Memory B cell (primary cell): ENCODE measurements at places on chromosomes 16 and 17.

GRCh38 chr17:40038882-40039513 is 15.2 kb downstream of the MED24 start:
- DNase-seq, result no peak

- DNase-seq, result no peak
These were observed 27.7 kb downstream of the PPM1E start for GRCh38 chr17:58783380-58783779.

- no peak for DNase-seq
These were observed 6.3 kb upstream of the TBCD start for GRCh38 chr17:82745524-82745923.

DNA sequence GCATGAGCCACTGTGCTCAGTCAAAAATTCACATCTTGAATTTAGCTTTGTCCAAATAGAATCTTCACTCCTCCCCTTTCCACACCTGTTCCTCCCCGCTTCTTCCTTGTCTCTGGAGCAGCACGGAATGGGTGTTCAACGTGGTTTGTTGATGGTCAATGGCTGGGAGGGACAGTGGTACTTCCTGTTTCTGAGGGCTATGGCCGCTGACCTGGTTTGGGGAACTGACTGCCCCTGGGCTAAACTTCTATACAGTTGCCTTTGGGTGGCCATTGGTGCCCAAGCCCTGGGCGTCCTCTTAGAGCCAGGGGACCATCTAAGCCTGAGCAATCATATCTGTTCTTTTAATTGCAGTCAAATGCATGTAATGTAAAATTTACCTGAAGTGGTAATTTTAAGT is 19.1 kb upstream of the WFIKKN2 start:
- DNase-seq, result no peak

- no peak for DNase-seq
These were observed 232.8 kb upstream of the SALL1 start for GRCh38 chr16:51383909-51384308.

GRCh38 chr17:59853168-59853918 is 39.4 kb downstream of the TUBD1 start:
- no peak for DNase-seq

GRCh38 chr16:14502932-14503741 is 126.9 kb downstream of the PARN start:
- no peak for DNase-seq

- no peak for DNase-seq
These were observed 484 bp downstream of the FZD2 start for GRCh38 chr17:44557651-44558285.

- DNase-seq, result no peak
These were observed 468 bp downstream of the FLYWCH2 start for GRCh38 chr16:2883458-2883908.

GRCh38 chr17:57920916-57921703 is 34.1 kb downstream of the CUEDC1 start:
- DNase-seq, result no peak

GRCh38 chr16:57667526-57668262 is 412 bp upstream of the ADGRG3 start:
- no peak for DNase-seq

- no peak for DNase-seq
These were observed 92.9 kb downstream of the TBC1D16 start for GRCh38 chr17:79942591-79943346.

DNA sequence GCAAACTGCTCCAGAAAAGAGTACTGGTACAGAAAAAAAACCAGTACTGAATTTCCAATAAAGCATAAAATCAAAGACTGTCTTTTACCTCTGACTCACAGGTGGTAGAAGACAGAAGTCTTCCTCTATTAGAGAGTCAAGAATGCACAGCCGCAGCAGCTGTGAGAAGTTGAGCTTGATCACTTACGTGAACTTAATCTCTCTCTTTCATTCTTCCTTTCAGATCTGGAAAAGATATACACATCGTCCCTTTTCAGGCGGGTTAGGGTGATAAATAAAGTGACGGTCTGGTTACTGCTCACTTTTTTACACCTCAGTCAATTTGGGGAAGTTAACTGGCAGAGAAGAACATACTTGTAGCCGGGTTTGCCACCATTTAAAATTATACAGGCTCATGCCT is 3.9 kb downstream of the IFT140 start:
- no peak for DNase-seq

DNA sequence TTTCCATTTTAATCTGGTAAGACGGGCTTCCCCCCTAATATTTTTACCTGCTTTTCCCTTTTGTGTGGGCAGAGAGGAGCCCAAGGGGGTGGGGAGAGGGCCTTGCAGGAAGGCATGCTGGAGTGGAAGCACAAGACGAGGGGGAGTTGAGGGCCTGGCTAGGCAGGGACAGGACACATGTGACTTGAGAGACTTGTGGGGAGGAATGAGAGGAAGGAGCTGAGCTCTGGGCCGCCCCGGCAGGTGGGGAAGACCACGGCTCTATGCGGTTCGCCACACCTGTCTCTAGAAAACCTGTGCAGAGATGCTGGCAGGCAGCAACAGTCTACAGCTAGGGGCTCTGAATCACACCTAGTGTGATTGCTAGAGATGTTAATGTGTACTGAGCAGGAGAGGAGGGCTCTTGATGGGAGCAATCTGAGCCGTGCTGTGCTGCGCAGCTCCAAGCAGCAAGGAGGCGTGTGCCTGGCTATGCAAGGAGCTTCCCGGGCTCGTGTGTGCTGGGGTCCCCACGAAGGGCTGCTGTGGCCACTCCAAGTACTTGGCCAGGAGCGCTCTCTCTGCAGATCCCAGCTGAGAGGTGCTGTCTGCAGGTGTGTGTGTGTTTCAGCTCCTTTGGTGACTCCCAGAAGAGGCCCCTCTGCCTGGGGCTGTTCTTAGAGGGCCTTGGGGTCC is 50.2 kb downstream of the PDPK1 start:
- no peak for DNase-seq

- DNase-seq, result no peak
These were observed 13.9 kb downstream of the ABR start for GRCh38 chr17:1165836-1166235.

- no peak for DNase-seq
These were observed 844 bp downstream of the TBKBP1 start for GRCh38 chr17:47694581-47695428.

- DNase-seq, result no peak
These were observed 23.8 kb downstream of the HAPSTR1 start for GRCh38 chr16:9115277-9115676.

GRCh38 chr17:80929449-80929848 is 62.2 kb upstream of the CHMP6 start:
- no peak for DNase-seq

- DNase-seq, result no peak
These were observed 9.4 kb downstream of the METTL9 start for GRCh38 chr16:21608639-21609328.

GRCh38 chr16:19008245-19009169 is 24.8 kb downstream of the TMC7 start:
- no peak for DNase-seq

- DNase-seq, result no peak
These were observed 1060.2 kb downstream of the CDH11 start for GRCh38 chr16:64061621-64062020.

DNA sequence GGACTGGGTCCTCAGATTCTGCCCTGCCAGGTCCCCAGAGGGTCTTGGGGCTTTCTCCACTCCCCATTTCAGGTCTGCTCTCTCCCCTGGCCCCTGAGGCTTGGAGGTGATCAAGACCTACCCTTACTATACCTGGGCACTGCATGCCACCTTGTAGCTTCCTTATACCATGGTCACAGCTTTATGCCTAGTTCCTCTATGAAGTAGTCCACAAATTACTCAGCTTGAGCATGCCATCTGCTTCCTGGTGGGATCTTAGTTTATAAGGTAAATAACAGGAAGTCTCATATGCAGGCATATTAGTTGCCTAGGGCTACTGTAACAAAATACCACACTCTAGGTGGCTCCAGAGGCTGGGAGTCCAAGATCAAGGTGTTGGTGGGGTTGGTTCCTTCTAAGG is 11.0 kb upstream of the PMFBP1 start:
- no peak for DNase-seq

- no peak for DNase-seq
These were observed 6.3 kb downstream of the G6PC1 start for GRCh38 chr17:42906772-42907446.

GRCh38 chr16:53078765-53079485 is 24.1 kb downstream of the CHD9 start:
- no peak for DNase-seq

GRCh38 chr17:34203018-34203638 is 52.0 kb upstream of the CCL2 start:
- no peak for DNase-seq

DNA sequence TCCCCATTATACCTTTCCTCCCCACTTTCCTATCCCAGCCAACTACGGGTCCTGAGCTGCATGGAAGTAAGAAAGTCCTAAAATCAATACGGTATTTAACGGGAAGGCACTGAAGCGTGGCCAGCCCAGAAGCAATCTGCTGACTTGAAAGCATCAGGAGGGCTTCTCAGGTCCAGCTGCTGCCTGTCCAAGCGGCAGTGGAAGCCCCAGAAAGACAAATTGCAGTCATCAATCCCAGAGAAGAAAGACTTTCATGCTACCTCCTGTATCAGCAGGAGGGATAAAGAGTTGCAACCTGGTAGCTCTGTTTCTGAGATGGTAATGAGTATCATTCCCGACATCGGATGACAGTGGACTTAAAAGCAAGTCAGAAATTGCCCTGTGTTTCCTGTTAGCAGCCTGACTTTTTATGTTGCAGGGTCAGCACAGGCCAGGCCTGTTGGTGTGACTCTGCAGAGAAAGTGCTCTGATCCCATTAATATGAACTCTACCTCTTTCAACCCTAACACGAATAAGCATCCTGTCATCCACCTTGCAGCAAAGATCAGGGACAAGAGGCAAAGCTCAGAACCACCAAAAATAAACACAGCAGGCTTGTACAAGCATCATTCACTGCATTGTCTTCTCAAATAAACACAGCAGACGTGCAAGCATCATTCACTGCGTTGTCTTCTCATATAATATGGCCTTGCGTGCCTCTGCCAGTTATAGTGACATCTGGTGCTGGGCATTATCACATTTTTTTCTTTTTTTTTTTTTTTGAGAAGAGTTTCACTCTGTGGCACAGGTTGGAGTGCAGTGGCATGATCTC is 358.6 kb upstream of the CDH11 start:
- DNase-seq, result no peak

DNA sequence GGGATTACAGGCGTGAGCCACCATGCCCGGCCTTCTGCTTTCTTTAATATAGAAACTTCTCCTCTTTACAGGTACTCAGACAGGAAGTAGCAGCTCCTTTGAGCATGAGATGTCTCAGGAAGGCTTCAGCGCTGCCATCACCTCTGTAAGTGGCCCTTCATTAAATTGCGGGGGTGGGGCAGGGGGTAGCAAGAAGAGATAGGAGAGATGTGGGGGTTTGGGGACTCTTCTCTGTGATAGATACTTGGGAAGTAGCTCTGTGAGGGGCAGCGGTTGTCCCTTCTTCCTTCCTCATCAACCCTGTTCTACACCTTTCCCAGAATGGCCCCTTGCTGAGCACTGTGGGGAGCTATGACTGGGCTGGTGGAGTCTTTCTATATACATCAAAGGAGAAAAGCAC is 16.8 kb downstream of the ITGAM start:
- no peak for DNase-seq

- DNase-seq, result no peak
These were observed 16.9 kb downstream of the EARS2 start for GRCh38 chr16:23539984-23540816.

GRCh38 chr16:11507991-11508390 is 78.7 kb downstream of the LITAF start:
- DNase-seq, result no peak

DNA sequence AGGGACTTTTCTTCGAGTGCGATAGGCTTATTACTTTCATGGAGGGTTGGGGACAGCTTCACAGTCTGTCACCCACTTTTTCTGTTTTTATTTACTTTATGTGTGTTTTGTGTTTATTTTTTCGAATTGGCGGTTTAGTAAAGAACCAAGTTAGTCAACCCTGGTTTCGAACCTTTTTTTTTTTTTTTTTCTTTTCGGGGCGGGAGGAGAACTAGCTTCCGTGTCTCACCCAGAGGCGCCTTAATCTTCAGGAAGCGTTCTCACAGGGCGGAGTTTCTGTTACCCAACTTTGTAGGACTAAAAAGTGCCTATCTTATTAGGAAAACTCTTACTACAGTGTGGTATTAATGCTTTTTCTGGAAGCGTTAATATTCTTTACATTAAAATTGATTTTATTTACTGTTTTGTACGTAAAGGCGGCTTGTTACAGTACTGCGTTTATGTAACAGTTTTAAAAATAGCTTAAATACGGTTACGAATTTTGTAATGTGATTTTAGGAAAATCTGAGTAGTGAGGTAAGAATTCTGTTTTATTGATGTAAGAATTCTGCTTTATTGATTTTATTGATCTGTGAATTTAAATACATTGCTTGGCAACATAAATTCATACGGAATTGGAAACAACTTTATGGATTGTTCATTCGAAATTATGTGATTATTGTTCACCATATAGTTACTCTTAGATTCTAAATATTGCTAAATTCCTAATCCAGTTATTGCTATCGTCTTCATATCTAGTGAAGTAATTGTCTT is 885 bp downstream of the ZNF207 start:
- no peak for DNase-seq

- DNase-seq, result no peak
These were observed 4.2 kb upstream of the ALOX15 start for GRCh38 chr17:4645642-4646041.

- DNase-seq, result no peak
These were observed 8.0 kb upstream of the STX4 start for GRCh38 chr16:31025339-31025738.

GRCh38 chr17:42989726-42990652 is 8.2 kb upstream of the RPL27 start:
- no peak for DNase-seq

GRCh38 chr17:48335858-48336500 is 94.0 kb downstream of the SKAP1 start:
- no peak for DNase-seq

DNA sequence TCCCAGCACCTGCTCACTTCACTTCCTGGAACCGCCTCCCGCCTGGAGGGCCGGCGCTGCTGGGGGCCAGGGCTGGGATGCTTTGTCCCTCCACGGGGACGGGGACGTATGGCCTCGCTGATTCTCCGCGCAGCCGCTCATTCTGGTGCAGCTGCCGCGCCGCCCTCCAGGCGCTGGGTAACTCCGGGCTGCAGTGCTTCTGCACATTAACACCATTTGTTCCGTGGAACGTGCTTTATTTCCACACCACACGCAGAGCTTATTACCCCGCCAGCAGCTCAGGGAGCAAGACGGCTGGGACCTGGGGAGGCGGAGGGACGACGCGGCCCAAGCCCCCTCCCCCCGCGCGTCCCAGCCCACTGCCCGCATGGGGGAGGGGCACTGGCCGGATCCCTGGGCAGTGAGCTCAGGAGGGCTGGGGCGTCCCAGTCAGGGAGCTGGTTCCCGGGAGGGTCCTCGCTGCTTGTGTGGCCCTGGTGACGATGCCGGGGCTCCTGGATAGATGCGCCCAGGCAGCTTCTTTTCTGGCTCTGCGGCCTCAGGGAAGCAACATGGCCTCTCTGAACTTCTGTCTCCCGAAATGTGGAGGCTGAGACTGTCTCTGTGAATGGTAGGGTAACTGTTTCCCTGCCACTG is 45.4 kb upstream of the ACSF3 start:
- no peak for DNase-seq
